ENCODE measurements at places on chromosomes 6 and 20.

DNA sequence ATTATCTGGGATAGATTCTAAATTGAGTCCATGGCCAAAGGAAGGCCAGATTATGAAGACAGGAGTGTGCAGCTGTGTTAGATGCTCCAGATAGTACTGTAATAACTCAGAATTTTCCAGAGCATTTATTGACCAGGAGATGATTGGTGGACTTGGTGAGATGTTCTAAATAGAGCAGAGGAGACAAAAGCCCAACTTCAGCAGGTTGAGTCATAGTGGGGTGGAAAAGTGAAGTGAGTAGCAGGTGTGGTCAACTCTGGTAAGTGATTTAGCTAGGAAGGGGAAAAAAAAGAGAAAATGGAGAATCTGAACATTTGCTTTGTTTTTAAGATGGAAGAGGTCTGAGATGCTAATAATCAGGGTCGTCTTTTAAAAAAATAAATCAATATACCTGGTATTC, 227.4 kb downstream of the TMEM200A start:
- no peak overlapping the region for H3K4me3 ChIP-seq
- H3K36me3 ChIP-seq: no peaks in the 10 kb centered on the region
- no peak for DNase-seq

DNA sequence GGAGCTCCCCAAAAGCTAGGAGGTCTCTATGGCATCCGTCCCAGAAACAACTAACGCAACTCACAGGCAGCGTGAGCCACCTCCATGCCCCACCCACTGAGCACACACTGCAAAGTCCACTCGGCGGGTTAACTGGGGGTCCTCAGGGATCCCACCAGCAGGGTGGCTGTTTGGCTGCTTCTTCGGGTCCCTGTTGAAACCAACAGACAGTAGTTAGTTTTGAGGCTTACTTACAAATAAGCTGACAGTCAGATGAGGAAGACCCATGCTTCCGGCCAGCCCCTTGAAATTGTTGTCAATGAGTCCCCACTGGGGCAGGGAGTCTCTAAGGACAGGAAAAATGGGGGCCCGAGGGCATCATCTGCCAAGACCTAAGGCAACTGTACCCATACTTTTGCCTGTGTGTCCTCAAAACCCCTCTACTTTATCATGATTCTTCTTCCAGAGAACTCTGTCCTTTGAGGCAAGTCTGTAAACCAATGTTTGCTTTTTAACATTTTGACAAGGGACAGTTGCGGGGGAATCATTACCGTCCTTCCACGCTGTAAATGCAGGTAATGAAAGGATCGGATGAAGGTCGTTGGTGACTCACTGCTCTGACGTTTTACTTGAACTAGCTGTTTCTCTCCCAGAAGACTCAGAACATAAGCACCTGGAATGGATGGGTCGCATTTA, 2.2 kb upstream of the PCK1 start:
- H3K27me3 ChIP-seq: peaks cover 18% of the 10 kb centered on the region
- no peak overlapping the region for H3K4me3 ChIP-seq
- no peak overlapping the region for H3K27ac ChIP-seq
- no peaks in the 10 kb centered on the region for H3K4me1 ChIP-seq
- DNase-seq: no peak
- no peaks in the 10 kb centered on the region for H3K36me3 ChIP-seq

DNA sequence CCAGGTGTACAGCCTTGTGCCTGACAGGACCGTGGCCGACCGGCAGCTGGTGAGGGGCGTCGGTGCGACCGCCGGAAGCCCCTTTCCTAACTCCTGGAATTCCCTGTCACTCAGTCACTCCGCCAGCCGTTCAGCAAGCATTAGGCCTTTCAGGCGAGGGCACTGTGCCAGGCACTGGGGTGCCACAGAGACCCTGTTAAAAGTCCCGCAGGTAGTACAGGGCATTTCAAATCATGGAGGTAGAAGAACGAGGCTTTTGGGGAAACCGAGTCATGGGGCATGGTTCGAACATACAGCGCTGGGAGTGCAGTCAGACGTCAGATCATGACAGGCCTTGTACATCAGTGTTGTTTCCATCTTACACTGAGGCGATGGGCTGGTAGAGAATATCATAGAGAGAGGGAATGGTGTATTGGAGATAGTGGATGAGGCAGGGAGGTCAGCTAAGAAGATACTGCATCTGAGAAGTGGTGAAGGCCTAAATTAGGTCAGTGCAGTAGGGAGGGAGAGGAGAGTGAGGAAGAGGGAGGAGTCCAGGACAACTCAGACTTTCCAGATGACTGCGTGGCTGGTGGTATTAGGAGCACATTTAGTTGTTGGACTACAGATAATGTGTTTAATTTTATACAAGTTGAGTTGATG, 892 bp upstream of the DXO start:
- peaks cover 46% of the 10 kb centered on the region for H3K4me1 ChIP-seq
- H3K4me3 ChIP-seq: peak overlapping the region; percentile 87
- H3K27ac ChIP-seq: peak overlapping the region; percentile 99
- no peak for DNase-seq
- H3K27me3 ChIP-seq: peaks cover 4% of the 10 kb centered on the region

GRCh38 chr20:59055302-59055701, 12.7 kb upstream of the PRELID3B start:
- no peak overlapping the region for H3K4me3 ChIP-seq
- peaks cover 24% of the 10 kb centered on the region for H3K27me3 ChIP-seq
- no peaks in the 10 kb centered on the region for H3K36me3 ChIP-seq
- no peaks in the 10 kb centered on the region for H3K4me1 ChIP-seq
- no peak for DNase-seq
- H3K27ac ChIP-seq: no peak overlapping the region

DNA sequence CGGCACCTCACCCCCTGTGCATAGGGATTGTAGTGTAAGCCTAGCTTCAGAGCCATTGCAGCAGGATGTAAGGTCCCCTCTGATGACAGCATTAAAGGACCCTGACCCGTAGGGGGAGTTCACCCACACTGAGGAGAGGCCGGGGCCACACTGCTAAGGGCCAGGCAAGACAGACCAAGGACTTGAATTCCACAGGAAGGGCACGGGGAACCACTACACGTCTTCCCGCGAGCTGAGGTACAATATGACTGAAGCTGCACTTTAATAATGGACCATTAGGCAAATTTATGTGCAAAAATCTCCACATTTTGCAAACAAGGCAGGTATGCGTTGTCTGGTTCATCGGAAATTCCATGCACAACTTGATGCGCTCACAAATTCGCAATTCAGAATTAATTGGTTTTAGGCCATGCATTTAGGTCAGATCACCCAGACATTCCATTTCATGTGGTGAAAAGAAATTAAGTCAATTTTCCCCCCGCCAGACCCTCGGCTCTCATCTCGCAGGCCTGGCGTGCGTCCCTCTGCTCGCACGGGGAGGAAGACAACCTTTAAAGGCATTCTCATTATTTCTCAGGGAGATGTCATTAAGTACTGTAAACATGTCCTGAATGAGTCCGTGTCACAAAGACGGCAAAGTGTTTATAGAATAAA, 111.8 kb downstream of the FOXA2 start:
- DNase-seq: no peak
- H3K27me3 ChIP-seq: peaks cover 4% of the 10 kb centered on the region
- no peaks in the 10 kb centered on the region for H3K4me1 ChIP-seq
- H3K36me3 ChIP-seq: no peaks in the 10 kb centered on the region
- no peak overlapping the region for H3K27ac ChIP-seq
- H3K4me3 ChIP-seq: no peak overlapping the region

DNA sequence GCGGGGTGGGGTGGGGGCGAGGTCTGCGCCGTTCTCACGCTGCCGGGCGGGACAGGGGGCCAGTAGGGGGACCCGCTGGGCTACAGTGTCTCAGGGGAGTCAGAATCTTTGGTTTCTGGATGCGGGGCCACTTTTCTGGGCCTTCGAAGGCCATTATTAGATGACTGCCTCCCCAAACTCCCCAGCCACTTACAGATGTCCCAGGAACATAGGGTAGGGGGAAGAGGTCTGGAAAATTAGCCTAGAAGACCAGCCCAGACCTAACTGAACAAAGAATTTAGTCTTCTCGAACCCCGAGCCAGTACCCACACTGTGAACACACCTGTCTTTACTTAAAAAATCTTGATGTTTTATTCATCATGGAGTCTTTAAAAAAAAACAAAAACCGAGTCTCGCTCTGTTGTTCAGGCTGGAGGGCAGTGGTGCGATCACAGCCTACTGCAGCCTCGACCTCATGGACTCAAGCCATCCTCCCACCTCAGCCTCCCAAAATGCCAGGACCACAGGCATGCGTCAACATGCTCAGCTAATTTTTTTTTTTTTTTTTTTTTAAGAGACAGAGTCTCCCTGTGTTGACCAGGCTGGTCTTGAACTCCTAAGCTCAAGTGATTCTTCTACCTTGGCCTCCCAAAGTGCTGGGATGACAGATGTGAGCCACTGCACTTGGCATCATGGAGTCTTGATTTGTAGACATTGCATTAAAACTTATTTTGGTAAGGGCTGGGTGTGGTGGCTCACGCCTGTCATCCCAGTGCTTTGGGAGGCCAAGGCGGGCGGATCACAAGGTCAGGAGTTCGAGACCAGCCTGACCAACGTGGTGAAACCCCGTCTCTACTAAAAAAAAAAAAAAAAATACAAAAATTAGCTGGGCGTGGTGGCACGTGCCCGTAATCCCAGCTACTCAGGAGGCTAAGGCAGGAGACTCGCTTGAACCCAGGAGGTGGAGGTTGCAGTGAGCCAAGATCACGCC, 3.3 kb upstream of the SLC29A1 start:
- no peak for DNase-seq
- peaks cover 9% of the 10 kb centered on the region for H3K36me3 ChIP-seq
- H3K4me3 ChIP-seq: peak overlapping the region; percentile 36
- H3K27me3 ChIP-seq: peaks cover 9% of the 10 kb centered on the region
- peaks cover 49% of the 10 kb centered on the region for H3K4me1 ChIP-seq

All from activated naive CD8-positive, alpha-beta T cell treated with anti-CD3 and anti-CD28 coated beads, Interleukin-2, amount 50 U/mL, for 24 hours (primary cell).